ENCODE measurements at places on chromosomes 11 and 22. TPM values are rescaled to one million over a fixed set of nuclear protein-coding genes. Genes with fewer than 3 reads are reported as not detected.

The KCNE3 gene
- total RNA-seq: 4.9 TPM

The OR10D3 gene
- not detected for total RNA-seq

DNA sequence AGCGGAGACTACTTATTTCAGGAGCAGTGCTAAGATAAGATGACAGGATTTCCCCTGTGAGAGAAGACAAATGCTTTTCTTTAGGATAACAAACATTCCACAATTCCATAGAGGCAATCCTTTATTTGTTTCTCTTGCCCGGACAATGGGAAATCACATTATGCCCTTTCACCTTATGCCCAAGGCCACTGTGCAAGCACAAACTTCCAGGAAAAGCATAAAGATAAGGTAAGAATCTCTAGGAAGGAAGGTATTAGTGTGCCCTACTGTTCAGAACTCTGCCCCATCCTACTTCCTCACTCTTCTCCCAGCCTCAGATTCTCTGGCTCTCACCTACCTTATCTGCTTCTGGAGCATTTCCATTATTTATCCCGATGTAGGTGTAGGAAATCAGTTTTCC is 23.1 kb upstream of the RDX start:
- DNase-seq: no peak

The SLC37A2 gene
- 2.7 TPM for total RNA-seq

- DNase-seq: no peak
Measured at GRCh38 chr11:44767421-44767820, 40.7 kb downstream of the TSPAN18 start.

GRCh38 chr22:43819931-43820640 is 8.0 kb upstream of the EFCAB6 start:
- no peak for DNase-seq

DNA sequence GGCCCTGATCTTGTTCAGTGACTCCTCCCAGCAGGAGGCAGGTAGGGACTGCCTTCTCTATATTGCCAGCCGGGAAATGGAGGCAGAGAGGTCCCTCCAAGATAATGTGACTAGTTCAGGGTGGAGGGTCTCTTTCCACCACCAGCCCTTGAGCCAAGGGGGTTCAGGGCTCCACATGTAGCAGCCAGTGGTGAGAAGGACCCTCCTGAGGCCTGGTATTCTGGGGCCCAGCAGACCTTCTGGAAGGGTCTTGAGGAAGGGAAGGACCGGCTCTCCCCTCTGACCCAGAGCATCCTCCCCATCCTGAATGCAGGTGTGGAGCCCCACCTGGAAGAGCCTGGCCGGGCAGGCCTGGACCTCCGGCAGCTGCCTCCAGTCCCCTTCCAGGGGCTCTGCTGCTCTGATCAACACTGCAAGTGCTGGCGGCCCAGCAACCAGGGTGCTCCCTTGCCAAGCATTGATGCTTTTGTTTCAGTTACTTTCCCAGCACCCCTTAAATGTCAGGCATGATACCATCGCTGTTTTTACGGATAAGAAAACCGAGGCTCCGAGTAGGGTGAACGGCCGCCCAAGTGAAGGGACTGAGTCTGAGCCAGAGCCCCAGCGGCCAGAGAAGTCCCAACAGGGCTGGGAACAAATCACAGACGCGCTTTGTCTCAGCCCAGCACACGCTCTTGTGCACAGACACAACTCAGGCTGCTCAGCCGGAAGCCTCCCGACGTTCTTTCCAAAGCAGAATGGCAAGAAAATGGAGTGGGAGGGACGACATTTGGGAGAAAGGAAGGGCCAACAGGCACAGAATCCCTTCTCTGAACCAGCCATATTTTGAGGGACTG is 38.8 kb downstream of the DKK3 start:
- no peak for DNase-seq

GRCh38 chr11:360326-361280 is 8.7 kb upstream of the B4GALNT4 start:
- no peak for DNase-seq

Measured in epithelial cell of proximal tubule (primary cell).